ENCODE measurements at places on chromosomes 2 and 18.

GRCh38 chr18:50312296-50313030 is 25.0 kb upstream of the CXXC1 start:
- no peak for DNase-seq

- DNase-seq: no peak
Observed at GRCh38 chr2:122179492-122180165, 424.2 kb downstream of the TSN start.

DNA sequence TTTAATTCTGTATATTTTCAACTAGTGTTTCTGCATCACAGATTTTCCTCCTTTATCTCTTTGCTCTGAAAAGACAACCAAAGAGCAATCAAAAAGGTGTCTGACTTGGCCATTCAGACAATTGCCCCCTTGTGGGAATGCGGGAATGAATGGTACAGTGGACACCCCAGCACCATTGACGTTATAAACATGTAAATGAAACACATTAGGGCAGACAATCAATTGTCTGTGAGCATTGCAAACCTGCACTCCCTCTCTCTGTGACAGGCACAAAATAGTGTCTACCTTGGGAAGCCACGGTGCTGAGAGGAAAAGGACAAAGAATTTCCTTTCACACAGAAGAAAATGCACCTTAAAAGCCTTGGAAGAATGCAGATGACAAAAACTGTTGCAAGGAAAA is 8.0 kb downstream of the ZEB2 start:
- DNase-seq: peak; percentile 41

DNA sequence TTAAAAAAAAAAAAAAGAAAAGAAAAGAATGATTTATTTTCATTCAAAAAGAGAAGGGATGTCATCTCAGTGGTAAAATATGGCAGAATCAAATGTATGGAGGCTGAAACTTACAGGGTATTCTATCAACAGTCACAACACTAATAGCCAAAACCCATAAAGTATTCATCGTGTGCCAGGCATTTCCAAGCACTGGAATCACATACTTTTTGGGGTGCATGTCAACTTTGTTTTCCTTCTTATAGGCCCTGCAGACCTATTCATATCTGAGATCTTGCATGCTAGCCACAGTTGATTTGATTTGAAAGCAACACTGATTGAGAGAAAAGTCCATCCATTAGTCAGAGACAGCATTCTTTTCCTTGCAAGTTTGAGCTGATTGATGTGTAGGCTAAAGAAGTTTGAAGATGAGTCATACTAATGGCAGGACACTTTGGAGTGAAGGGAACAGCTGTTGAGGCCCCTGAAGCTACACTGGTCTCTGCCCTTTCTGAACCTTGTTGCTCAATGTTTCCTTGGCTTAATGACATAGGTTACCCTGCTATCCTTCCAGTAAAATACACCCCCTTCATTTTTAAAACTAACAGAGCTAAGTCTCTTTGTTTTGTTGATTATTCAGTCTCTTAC is 22.0 kb downstream of the KATNAL2 start:
- DNase-seq: peak; percentile 10

DNA sequence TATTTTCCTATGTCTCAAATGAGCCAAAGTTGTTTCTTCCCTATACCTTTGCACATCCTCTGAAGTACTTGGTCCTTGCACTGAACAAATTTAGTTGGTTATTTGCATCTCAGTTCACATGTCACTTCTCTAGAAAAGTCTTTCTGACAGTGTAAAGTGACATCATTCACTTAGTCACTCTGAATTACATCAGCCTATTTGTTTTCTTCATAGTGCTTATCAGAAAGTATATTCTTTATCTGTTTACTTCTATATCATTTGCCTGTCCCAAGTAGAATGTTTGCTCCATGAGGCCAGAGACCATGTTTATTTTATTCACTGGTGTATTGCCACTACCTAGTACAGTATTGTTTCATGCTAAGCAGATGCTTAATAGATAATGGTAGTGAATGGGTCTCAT is 173.7 kb downstream of the HNMT start:
- no peak for DNase-seq

- no peak for DNase-seq
Observed at GRCh38 chr2:40516604-40517003, 64.7 kb upstream of the SLC8A1 start.

GRCh38 chr2:10798783-10799182 is 13.8 kb downstream of the PDIA6 start:
- DNase-seq: no peak

DNA sequence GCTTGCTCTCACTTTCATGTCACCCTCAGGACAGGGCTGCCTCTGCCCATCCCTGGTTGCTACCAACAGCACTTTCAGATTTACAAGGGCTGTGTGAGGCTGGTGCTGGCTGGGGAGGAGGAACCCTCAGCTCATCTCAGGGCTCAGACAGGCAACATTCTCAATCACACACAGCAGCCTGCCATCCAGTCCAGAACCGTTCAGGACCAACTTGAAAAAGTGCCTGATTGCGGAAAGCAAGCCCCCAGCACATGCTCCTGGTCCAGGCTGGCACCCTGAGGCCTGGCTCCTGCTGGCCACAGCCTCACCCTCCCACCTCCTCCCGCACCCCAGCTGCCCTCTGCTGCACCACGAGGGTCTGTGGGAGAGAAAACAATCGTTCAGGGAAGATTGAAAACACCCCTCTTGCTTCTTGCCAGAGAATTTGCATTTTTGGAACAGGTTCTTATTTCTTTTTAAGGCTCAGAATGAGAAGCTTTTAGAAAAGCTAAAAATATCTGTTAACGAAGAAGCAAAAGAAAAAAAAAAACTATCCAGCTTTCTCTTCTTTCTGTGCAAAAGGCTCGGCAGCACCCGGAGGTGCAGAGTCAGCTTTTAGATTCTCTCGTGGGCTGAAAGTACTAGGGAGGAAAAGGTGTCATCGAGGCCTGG is 403.8 kb upstream of the ID2 start:
- no peak for DNase-seq

GRCh38 chr18:33946336-33946735 is 278.4 kb downstream of the NOL4 start:
- DNase-seq: no peak

DNA sequence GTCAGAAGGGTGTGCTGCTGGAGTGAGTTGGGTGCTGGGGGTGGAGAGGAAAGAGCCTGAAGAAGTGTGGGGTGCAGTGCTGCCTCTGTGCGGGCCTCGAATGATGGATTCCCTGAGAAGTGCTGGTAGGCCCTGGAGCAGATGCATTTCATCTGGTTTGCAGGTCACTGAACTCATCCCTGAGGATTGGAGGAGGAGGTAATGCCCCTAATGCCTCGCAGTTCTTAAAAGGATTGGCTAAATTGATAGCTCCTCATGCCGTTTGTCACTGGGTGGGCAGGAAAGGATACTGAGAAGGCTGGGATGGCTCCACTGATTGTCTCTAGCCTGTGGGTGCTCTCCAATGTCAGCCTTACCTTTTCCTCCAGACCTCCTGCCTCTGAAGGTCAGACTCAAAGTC is 74.1 kb downstream of the CTIF start:
- no peak for DNase-seq

- no peak for DNase-seq
Observed at GRCh38 chr2:48270209-48270608, 259.7 kb upstream of the STON1 start.

DNA sequence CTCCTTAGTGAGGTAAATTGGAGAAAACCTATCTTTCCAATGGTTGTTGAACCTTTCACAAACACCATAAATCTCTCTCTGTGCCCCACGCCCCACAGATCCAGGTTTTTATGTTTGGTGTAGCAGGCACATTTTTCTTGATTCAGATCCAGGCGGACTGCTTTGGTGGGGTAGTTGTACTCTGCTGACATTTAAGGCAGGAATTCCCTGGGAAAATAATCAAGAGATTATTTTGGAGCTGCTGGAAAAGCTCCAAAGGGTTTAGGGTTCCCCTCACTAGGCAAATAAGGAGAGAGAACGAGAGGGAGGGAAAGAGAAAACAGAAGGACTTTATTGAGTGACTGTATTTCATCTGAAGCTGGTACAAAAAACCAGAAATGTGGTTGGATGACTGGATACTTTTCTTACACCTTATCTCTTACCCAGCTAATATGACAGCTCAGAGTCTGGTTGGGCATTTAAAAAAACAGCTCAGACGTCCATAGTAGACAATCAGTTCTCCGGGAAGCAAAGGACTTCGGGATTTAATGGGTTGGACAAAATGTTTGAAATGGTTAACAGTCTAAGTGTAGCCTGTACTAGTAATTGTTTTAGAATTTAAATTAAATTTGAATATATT is 3.6 kb upstream of the AQP4 start:
- DNase-seq: no peak

GRCh38 chr18:68693091-68693815 is 21.7 kb downstream of the TMX3 start:
- no peak for DNase-seq

DNA sequence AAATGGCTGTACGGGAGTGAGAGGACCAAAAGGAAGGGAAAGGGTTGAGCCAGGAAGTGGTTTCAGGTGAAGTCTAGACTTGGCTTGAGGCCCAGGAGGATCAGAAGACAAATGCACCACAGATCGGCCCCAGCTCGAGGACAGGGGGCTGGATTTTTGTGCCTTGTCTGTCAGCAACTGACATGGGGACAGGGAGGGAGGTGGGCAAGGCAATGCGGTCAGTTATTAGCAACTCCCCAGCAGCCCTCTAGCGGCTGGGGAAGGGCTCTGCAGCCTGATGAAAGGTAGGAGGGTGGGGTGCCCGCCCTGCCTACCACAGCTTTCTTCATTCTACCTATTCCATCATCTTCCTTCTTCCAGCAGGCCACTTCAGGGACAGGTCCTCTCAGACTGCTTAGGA is 50.0 kb downstream of the CPO start:
- DNase-seq: peak; percentile 72

DNA sequence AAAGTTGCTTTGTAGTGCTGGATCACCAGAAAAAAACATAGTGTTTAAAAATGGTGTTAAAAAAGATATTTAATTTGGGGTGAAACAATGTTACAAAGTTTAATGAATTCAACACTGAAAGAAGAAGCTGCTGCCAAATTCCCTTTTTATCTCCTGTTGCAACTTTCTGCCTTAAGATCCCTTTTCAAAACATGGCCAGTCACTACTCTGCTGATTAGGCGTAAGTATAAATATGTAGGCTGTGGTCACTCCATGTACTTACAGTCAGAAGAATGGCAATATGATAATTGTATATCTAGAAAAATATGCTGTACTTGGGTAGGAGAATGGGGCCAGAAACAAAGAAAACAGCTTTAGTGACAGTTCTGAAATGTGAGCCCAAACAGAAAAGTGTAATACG is 123.5 kb upstream of the ZBTB14 start:
- DNase-seq: no peak

GRCh38 chr18:66931010-66931409 is 327.1 kb upstream of the CDH19 start:
- DNase-seq: peak; percentile 72

GRCh38 chr2:53777134-53777533 is 9.5 kb downstream of the CHAC2 start:
- DNase-seq: no peak
